ENCODE measurements at places on chromosomes 3 and 15.
A peak's percentile ranks its signal among the peaks of the same experiment; 100 is the strongest.

DNA sequence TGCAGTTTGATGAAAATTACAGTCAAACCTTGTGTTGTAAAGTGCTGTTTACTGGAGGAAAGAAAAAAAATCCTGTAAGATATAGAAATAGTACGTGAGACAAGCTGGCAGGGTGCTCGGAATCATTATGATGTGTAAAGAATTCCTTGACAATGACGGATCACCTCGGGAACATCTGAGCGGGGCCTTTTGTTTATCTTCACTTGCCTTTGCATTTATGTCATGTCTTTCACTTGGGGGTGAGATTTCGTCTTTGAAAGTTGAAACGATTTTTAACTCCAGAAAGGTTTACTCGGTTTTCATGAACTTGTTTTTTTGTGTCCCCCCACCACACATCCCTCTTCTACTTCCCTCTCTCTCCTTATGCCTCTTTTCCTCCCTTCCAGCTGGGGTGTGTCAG lies 128.3 kb upstream of the VEPH1 start:
- H3K4me3 ChIP-seq = no peak overlapping the region
- no peak for DNase-seq
- no peaks in the 10 kb centered on the region for H3K27me3 ChIP-seq
- H3K36me3 ChIP-seq = no peaks in the 10 kb centered on the region
- peaks cover 10% of the 10 kb centered on the region for H3K4me1 ChIP-seq

DNA sequence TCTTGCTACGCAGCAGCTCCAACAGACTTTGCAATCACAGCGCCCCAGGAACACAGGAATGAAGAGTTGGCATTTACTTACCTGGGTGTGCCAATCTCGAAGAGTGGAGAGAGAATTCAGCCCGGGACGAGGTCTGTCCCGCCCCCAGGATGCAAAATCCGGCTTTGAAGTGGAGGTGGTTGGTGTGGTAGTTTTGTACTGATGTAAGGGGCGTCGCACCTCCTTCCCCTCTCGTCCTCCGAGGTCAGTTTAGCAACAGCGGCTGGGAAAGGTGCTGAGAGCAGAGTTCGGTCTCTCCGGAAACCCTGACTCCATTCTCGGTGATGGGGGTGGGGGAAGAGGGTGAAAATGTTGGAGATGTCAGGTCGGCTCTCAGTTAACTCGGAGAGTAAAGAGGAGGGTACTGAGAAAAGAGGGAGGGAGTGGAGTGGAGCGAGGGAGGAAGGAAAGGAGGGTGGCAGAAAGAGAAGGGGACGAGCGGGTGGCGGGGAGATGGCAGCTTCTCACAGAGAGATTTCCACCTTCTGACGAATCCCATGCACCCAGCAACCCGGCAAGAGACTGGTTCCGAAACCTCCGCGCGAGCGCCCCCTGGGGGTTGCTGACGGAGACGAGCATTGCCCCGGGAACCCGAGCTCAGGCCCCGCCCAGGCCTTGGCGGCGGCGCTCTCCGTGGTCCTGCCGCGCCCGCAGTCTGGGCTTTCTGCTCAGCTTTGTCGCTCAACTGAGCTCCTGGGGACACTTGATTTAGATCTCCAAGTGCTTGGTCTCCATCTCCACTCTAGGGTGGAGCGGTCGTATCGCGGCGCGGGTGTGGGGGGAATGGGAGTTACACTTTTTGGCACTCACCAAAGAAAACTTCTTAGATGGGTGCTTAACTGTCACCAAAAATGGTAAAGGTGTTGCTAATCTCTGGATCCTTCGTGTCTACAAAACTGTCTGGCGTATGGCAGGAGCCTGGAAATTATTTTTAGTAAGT lies at the start of gene CPNE4:
Gene CPNE4, minus strand, starts transcription at position 529 of the 979 bp plus-strand sequence.
- peak within 1 kb of the TSS; percentile 38 for H3K4me3 ChIP-seq
- H3K4me1 ChIP-seq = no peaks in the 10 kb centered on the region
- H3K36me3 ChIP-seq = no peaks in the 10 kb centered on the region
- H3K27ac ChIP-seq = no peak within 1 kb of the TSS

DNA sequence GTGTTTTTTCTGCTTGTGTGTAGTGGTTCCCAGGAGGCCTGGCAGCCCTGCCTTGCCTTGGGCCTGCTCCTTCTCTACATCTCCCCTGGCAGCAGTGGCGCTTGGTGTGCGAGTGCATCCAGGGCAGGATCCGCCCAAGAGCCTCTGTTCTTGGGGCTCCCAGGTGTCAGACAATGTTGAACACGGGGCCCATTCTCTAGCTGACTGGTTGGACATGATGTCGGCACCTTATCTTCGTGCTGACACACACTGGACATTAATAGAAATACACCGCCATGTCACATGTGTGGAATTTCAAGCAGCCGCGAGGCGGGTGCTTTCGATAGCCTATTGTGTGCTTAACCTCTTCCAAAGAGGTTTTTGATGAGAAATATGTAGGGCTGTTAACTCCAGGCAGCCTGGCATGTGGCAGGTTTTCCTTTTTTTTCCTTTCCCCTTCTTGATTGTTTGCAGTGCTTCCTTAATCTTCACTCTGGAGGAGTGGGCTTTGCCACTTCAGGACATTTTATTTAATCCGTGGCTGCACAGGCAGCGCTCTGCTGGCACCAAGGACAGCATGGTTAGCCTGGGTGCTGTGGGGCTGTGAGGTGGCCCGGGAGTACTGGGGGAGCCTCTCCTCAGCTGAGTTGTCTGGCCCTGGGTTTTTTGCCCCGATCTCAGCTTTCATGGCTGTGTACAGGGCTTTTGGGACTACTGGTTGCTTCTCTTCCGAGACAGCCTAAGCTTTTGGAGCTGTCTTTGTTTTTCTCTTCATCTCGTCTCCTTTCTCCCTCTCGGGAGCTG lies 42.5 kb downstream of the CHCHD6 start:
- H3K4me1 ChIP-seq = peaks cover 18% of the 10 kb centered on the region
- H3K27me3 ChIP-seq = no peaks in the 10 kb centered on the region
- H3K4me3 ChIP-seq = peak overlapping the region; percentile 30
- H3K36me3 ChIP-seq = peaks cover 5% of the 10 kb centered on the region
- no peak for DNase-seq
- H3K27ac ChIP-seq = no peak overlapping the region

- no peaks in the 10 kb centered on the region for H3K36me3 ChIP-seq
- H3K4me1 ChIP-seq = no peaks in the 10 kb centered on the region
- no peaks in the 10 kb centered on the region for H3K27me3 ChIP-seq
- H3K4me3 ChIP-seq = no peak overlapping the region
Observed at GRCh38 chr3:16998236-16998923, 113.6 kb downstream of the PLCL2 start.

- no peak for DNase-seq
- peak overlapping the region; percentile 16 for H3K27ac ChIP-seq
- no peaks in the 10 kb centered on the region for H3K4me1 ChIP-seq
- H3K4me3 ChIP-seq = no peak overlapping the region
- no peaks in the 10 kb centered on the region for H3K27me3 ChIP-seq
Observed at GRCh38 chr3:24027946-24028345, 82.9 kb downstream of the NR1D2 start.

- H3K27ac ChIP-seq = no peak overlapping the region
- no peak overlapping the region for H3K4me3 ChIP-seq
- H3K4me1 ChIP-seq = peaks cover 11% of the 10 kb centered on the region
- H3K27me3 ChIP-seq = no peaks in the 10 kb centered on the region
- no peaks in the 10 kb centered on the region for H3K36me3 ChIP-seq
Observed at GRCh38 chr3:135929670-135930069, 35.9 kb upstream of the PPP2R3A start.

GRCh38 chr15:87123676-87124382 lies 1044.2 kb downstream of the AGBL1 start:
- no peaks in the 10 kb centered on the region for H3K4me1 ChIP-seq
- no peaks in the 10 kb centered on the region for H3K27me3 ChIP-seq
- H3K27ac ChIP-seq = no peak overlapping the region
- no peak overlapping the region for H3K4me3 ChIP-seq
- DNase-seq = no peak
- no peaks in the 10 kb centered on the region for H3K36me3 ChIP-seq

DNA sequence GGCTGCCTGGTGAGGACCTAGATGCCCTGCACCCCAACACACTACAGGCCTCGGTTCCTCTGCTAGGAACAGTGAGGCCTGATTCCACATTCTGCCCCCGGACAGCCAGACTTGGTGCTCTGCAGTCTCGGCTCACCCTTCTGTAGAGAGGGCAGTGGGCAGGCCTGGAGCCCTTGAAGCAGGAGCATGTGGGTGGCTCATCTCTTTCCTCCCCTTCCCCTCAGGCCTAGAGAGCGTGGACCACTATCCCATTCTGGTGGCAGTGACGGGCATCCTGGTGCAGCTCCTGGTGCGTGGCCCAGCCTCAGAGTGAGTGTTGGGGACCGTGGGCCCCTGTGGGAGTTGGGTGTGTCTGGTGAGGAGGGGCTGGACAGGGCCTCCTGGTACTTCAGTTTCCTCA lies 3.3 kb downstream of the AMIGO3 start:
- DNase-seq = peak; percentile 55
- H3K4me1 ChIP-seq = peaks cover 19% of the 10 kb centered on the region
- peaks cover 23% of the 10 kb centered on the region for H3K36me3 ChIP-seq
- no peaks in the 10 kb centered on the region for H3K27me3 ChIP-seq
- no peak overlapping the region for H3K4me3 ChIP-seq

DNA sequence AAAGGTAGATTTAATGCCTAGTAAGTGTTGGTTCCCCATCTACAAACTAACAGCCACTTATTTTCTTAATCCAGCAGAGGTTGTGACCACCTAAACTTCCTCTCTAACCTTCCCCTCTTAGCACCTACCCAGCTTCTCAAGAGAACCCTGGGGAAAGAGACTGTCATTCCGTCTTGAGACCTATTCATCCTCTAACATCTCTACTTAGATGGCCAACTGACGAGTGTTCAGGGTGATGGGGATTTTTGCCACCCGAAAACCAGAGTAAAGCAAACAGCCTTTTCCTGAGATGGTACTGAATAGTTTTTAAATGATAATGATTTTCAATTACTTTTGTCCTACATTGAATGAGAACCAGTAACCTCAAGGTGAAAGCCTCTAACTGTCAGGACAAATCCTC lies 9.3 kb upstream of the GBE1 start:
- H3K27me3 ChIP-seq = no peaks in the 10 kb centered on the region
- no peak for DNase-seq
- no peak overlapping the region for H3K4me3 ChIP-seq
- H3K36me3 ChIP-seq = no peaks in the 10 kb centered on the region
- no peaks in the 10 kb centered on the region for H3K4me1 ChIP-seq
- no peak overlapping the region for H3K27ac ChIP-seq

- H3K27ac ChIP-seq = no peak overlapping the region
- peaks cover 4% of the 10 kb centered on the region for H3K4me1 ChIP-seq
- no peaks in the 10 kb centered on the region for H3K36me3 ChIP-seq
- no peak for DNase-seq
- H3K27me3 ChIP-seq = no peaks in the 10 kb centered on the region
Observed at GRCh38 chr3:142022381-142022780, 127.0 kb downstream of the TFDP2 start.

- no peaks in the 10 kb centered on the region for H3K27me3 ChIP-seq
- H3K36me3 ChIP-seq = no peaks in the 10 kb centered on the region
- no peak for DNase-seq
- H3K4me3 ChIP-seq = no peak overlapping the region
Observed at GRCh38 chr3:140508550-140508949, 169.3 kb upstream of the TRIM42 start.

GRCh38 chr3:31922962-31923361 lies 58.1 kb downstream of the OSBPL10 start:
- H3K27ac ChIP-seq = no peak overlapping the region
- H3K27me3 ChIP-seq = no peaks in the 10 kb centered on the region
- H3K4me1 ChIP-seq = peaks cover 5% of the 10 kb centered on the region
- no peak overlapping the region for H3K4me3 ChIP-seq

DNA sequence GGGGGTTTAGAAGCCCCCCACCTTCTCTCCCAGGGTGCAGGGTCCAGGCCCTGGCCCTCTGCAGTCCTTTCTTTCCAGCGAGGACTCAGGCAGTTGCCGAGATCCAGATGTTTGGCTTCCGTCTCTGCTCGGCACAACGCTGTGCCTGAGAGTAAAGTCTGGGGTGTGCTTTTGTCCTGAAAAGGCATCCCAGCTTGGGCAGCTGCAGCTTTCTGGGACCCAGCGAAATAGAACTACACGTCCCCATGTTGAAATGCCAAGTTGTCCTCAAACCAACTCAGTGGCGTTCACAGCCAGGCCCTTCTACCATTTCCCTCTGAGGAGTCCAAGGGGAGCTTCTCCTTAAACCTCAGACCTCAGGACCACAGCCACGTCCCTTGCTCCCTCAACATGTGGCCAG lies 23.1 kb downstream of the FGD5 start:
- peaks cover 2% of the 10 kb centered on the region for H3K27me3 ChIP-seq
- no peak overlapping the region for H3K4me3 ChIP-seq
- no peaks in the 10 kb centered on the region for H3K36me3 ChIP-seq
- no peak overlapping the region for H3K27ac ChIP-seq
- DNase-seq = no peak

GRCh38 chr3:99907959-99908544 lies 90.4 kb downstream of the CMSS1 start:
- no peaks in the 10 kb centered on the region for H3K36me3 ChIP-seq
- no peak overlapping the region for H3K27ac ChIP-seq
- H3K4me3 ChIP-seq = no peak overlapping the region
- no peak for DNase-seq

- H3K27ac ChIP-seq = no peak overlapping the region
- H3K4me1 ChIP-seq = no peaks in the 10 kb centered on the region
- no peaks in the 10 kb centered on the region for H3K27me3 ChIP-seq
- H3K4me3 ChIP-seq = no peak overlapping the region
- DNase-seq = no peak
Observed at GRCh38 chr3:116877968-116878367, 168.4 kb downstream of the TUSC7 start.

GRCh38 chr15:42275780-42276391 lies 2.7 kb upstream of the TMEM87A start:
- peak overlapping the region; percentile 67 for H3K4me3 ChIP-seq
- no peak for DNase-seq
- H3K27ac ChIP-seq = peak overlapping the region; percentile 95

- DNase-seq = no peak
- H3K36me3 ChIP-seq = no peaks in the 10 kb centered on the region
- no peaks in the 10 kb centered on the region for H3K27me3 ChIP-seq
- H3K27ac ChIP-seq = no peak overlapping the region
- H3K4me1 ChIP-seq = no peaks in the 10 kb centered on the region
Observed at GRCh38 chr3:186895406-186895805, 34.9 kb upstream of the ST6GAL1 start.

DNA sequence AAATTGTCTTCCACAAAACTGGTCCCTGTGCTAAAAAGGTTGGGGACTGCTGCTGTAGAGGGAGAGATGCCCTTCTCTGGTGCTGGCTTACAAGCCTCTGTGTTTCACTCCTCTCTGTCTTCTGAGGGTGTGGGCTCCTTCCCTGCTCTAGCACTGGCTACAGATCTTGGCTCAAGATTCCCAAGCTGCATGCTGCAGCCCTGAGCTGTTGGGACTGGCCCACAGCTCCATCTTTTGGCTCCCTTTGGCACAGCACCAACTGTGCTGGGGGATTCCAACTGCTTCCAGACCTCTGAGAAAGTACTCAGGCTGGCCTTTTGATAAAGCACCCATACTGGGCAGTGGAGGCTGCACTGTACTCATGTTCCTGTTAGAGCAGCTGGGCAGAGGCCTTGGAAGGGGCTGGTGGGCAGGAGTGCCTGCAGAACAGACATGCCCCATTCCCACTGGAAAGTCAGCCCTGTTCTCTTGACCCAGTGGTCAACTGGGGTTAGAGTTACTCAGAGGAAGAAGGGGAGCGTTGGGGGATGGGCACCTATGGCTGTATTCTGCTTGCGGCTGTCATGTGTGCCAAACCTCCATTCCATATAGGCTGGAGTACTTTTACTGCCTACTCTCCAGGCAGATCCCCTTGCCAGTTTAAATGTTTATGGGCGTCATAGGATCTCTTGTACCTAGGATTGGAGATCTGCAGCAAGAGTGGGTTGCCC lies 55.7 kb downstream of the GALK2 start:
- no peaks in the 10 kb centered on the region for H3K27me3 ChIP-seq
- no peak overlapping the region for H3K27ac ChIP-seq
- H3K36me3 ChIP-seq = peaks cover 11% of the 10 kb centered on the region
- no peaks in the 10 kb centered on the region for H3K4me1 ChIP-seq
- no peak overlapping the region for H3K4me3 ChIP-seq
